ENCODE measurements at places on chromosomes 1 and 21. TPM values are rescaled to one million over a fixed set of nuclear protein-coding genes. Genes with fewer than 3 reads are reported as not detected.

Gene RGS8
- not detected for total RNA-seq

GRCh38 chr1:58821309-58821708 is 37.5 kb upstream of the JUN start:
- no peaks in the 10 kb centered on the region for H3K36me3 ChIP-seq
- H3K27me3 ChIP-seq, result no peaks in the 10 kb centered on the region
- no peaks in the 10 kb centered on the region for H3K4me1 ChIP-seq

DNA sequence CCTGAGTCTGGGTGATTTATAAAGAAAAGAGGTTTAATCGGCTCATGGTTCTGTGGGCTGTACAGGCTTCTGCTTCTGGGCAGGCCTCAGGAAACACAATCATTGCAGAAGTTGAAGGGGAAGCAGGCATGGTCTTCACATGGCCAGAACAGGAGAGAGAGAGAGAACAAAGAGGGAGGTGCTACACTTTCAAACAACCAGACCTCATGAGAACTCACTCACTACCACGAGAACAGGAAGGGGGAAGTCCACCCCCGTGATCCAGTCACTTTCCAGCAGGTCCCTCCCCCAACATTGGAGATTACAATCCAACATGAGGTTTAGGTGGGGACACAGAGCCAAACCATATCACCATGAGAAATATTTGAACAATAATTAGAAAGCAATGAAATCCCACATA is 222.9 kb downstream of the FAM72C start:
- H3K27me3 ChIP-seq, result no peaks in the 10 kb centered on the region
- H3K36me3 ChIP-seq, result no peaks in the 10 kb centered on the region
- H3K4me1 ChIP-seq, result no peaks in the 10 kb centered on the region
- H3K27ac ChIP-seq, result no peak overlapping the region

DNA sequence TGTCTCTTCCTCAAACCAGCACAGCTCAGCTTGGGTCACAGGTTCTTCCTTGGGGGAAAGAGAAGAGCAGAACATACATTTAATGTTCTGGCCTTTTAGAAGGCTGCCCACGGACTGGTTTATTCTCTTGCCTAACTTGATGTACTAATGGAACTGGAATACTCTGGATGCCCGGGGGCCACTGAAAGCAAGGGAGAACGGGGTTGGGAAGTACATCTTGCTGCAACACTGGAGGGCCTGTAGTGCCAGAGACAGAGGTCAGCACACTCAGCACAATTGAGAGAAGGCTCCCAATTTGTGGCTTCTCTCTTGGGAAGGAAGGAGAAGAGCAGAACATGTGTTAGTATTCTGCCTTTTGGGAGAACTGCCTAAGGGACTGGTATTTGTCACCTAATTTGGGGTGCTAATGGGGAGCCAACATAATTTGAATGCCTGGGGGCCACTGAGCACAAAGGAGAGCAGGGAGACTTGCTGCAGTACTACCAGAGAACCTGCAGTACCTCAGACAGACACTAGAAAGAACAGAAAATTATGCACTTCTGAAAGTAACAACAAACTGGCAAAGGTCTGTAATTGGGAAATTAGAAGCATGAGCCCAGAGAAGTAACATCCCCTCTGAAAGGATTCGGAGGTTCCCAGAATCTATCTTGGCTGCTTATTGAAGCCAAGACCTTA is 14.1 kb downstream of the ZNF691 start:
- no peak overlapping the region for H3K4me3 ChIP-seq
- no peaks in the 10 kb centered on the region for H3K36me3 ChIP-seq
- H3K27ac ChIP-seq, result no peak overlapping the region
- H3K4me1 ChIP-seq, result no peaks in the 10 kb centered on the region
- DNase-seq, result no peak

- no peak for DNase-seq
- H3K36me3 ChIP-seq, result no peaks in the 10 kb centered on the region
- no peak overlapping the region for H3K4me3 ChIP-seq
- H3K27me3 ChIP-seq, result no peaks in the 10 kb centered on the region
Measured at GRCh38 chr1:100482167-100482566, 55.8 kb upstream of the GPR88 start.

- H3K4me3 ChIP-seq, result no peak overlapping the region
- H3K4me1 ChIP-seq, result no peaks in the 10 kb centered on the region
- no peaks in the 10 kb centered on the region for H3K27me3 ChIP-seq
- no peak overlapping the region for H3K27ac ChIP-seq
- DNase-seq, result no peak
Measured at GRCh38 chr1:211352985-211353515, 26.4 kb downstream of the TRAF5 start.

Gene CR1L
- total RNA-seq, result not detected

GRCh38 chr1:28078680-28079626 is 9.5 kb downstream of the EYA3 start:
- DNase-seq, result no peak
- no peak overlapping the region for H3K4me3 ChIP-seq
- no peaks in the 10 kb centered on the region for H3K36me3 ChIP-seq
- no peaks in the 10 kb centered on the region for H3K27me3 ChIP-seq
- no peak overlapping the region for H3K27ac ChIP-seq
- H3K4me1 ChIP-seq, result no peaks in the 10 kb centered on the region

- no peaks in the 10 kb centered on the region for H3K27me3 ChIP-seq
- no peaks in the 10 kb centered on the region for H3K36me3 ChIP-seq
- H3K27ac ChIP-seq, result no peak overlapping the region
Measured at GRCh38 chr1:109290998-109291397, 8.1 kb upstream of the PSRC1 start.

GRCh38 chr1:51422367-51423072 is 92.2 kb upstream of the TTC39A start:
- peak overlapping the region; percentile 73 for H3K27ac ChIP-seq
- no peak overlapping the region for H3K4me3 ChIP-seq
- no peaks in the 10 kb centered on the region for H3K36me3 ChIP-seq
- no peaks in the 10 kb centered on the region for H3K4me1 ChIP-seq
- H3K27me3 ChIP-seq, result no peaks in the 10 kb centered on the region
- DNase-seq, result no peak

Gene SEMA4A
- total RNA-seq, result 3.1 TPM

Measured in uterus (tissue), 4 donors.